ENCODE measurements at places on chromosomes 3 and 15.

DNA sequence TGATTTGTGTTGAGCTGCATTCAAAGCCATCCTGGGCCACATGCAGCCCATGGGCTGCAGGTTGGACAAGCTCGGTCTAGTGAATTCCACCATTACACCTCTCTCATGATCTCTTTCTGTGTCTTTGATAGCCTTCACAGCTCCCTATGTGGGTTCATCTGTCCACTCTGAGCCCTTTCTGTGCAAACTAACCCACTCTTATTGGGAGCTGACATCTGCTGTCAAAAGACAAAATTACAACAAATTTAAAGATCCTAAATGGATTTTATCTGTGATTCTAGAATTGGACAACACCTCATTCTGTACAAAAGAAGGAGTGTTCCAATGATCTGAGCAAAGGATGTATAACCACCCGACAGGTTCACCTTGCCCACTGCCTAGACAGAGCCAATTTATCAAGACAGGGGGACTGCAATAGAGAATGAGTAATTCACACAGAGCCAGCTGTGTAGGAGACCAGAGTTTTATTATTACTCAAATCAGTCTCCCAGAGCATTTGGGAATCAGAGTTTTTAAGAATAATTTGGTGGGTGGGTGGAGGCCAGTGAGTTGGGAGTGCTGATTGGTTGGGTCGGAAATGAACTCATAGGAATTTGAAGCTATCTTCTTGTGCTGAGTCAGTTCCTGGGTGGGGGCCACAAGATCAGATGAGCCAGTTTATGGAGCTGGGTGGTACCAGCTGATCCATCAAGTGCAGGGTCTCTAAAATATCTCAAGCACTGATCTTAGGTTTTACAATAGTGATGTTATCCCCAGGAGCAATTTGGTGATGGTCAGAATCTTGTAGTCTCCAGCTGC, 2.6 kb upstream of the XYLB start:
- no peak for DNase-seq

- DNase-seq: no peak
These were observed 388.8 kb upstream of the PPP2R3A start for GRCh38 chr3:135576751-135577150.

DNA sequence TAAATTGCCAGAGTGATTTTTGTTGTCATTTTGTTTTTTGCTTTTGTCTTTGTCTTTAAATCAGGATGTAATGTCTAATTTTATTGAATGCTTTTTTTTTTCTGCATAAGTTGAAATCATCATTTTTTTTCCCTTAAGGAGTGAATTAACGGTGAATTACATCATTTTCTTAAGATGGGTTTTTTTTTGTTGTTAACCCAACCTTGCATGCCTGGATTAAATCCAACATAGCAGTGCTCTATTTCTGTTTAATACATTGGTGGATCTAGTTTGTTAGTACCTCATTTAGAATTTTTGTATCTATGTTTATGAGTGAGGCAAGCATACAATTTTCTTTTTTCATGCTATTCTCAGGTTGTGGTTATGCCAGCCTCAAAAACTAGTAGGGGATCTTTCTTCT, 186.4 kb upstream of the TMC3 start:
- no peak for DNase-seq

DNA sequence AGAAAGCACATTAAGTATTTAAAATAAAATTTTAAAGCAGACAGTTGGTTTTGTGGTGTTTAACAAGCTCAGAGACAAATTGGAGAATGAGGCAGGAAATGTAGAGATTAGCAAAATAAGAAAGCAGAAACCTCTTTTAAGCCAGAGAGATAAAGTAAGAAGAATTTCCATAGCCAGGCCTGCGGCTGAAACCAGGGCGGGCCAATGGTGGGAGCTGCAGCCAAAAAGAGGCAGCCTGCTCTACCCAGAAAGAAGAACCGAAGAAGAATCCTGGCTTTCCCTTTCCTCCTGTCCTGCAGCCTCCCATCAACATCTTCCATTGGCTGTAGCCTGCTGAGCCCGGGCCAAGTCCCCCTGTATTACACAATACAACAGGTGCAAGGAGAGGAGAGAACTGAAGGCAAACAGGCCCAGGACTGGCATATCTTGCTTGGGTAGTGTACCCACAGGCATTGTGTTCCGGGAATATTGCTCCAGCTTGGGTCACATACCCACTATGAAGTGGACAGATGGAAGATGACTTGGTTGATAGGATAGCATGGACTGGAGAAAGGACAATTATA, 11.5 kb upstream of the TFG start:
- DNase-seq: no peak

DNA sequence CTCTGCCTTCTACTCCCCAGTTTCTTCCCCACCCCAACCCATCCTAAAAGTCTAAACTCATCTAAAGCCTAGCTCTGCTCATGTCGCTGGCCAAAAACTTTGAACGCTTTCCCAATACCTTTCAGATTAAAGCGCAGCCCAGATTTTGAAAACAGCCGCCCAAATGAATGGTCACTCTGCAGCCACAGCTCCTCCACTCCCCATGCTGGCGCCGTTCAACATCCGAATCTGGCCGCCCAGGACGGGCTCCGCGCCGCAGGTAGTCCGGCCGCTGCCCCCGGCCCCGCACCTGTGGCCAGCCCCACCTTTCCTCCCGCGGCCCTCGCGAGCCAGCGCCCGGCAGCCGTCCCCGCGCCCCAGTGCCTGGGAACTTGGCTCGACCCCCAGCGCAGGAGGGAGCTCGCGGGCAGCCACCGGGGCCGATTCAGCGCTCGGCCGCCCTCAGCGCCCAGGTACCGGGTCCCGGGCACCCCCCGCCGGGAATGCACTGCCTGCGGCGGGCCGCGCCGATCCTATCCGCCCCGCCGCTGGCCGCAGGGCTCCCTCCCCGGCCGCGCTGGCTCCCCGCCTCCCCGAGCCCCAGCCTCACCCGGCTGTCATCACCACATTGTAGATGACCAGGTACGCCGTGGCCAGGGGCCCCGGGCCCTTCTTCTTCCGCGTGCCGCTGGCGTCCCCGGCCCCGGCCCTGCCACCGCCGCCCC, 417 bp downstream of the HACD2 start:
- DNase-seq: no peak

GRCh38 chr3:24339266-24339825, 155.3 kb downstream of the THRB start:
- no peak for DNase-seq

GRCh38 chr3:72919520-72919919, 31.7 kb downstream of the GXYLT2 start:
- no peak for DNase-seq

GRCh38 chr3:162704799-162705385, 1208.3 kb downstream of the OTOL1 start:
- no peak for DNase-seq

Measured in ovary (tissue), 10 donors.